Naive thymus-derived CD4-positive, alpha-beta T cell (primary cell): ENCODE measurements at places on chromosomes 3 and 15. TPM values are rescaled to one million over a fixed set of nuclear protein-coding genes. Genes with fewer than 3 reads are reported as not detected.
A peak's percentile ranks its signal among the peaks of the same experiment; 100 is the strongest.

RHOV gene
- total RNA-seq, result not detected

C2CD4A gene
- total RNA-seq, result not detected

LCTL gene
- total RNA-seq, result not detected

- no peak overlapping the region for H3K4me3 ChIP-seq
- no peaks in the 10 kb centered on the region for H3K4me1 ChIP-seq
Measured at GRCh38 chr3:181564222-181564621, 147.5 kb upstream of the SOX2 start.

MYZAP gene
- not detected in 2 replicates for total RNA-seq

- no peaks in the 10 kb centered on the region for H3K36me3 ChIP-seq
- no peak overlapping the region for H3K4me3 ChIP-seq
- no peak overlapping the region for H3K27ac ChIP-seq
- H3K27me3 ChIP-seq, result no peaks in the 10 kb centered on the region
- DNase-seq, result no peak
Measured at GRCh38 chr15:35286721-35287120, 201.6 kb upstream of the NANOGP8 start.

DNA sequence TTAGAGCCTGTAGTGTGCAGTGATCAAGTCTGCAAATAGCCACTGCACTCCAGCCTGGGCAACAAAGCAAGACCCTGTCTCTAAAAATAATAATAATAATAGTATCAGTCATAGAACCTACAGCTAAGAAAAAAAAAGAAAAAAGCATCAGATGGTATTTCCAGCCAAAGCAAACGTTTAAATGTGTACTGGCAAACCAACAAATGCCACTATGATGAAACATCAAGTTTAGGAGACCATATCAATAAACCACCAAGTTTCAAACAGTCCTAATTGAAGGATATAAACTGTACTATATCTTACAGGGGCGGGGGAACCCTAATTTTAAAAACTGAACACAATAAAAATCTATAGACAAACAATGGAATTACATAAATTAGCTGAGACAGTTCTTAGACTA lies 6.4 kb downstream of the UBP1 start:
- no peak overlapping the region for H3K4me3 ChIP-seq
- H3K4me1 ChIP-seq, result peaks cover 32% of the 10 kb centered on the region
- DNase-seq, result no peak

SEC62 gene
- 75.2 and 79.9 TPM in 2 replicates for total RNA-seq

DNA sequence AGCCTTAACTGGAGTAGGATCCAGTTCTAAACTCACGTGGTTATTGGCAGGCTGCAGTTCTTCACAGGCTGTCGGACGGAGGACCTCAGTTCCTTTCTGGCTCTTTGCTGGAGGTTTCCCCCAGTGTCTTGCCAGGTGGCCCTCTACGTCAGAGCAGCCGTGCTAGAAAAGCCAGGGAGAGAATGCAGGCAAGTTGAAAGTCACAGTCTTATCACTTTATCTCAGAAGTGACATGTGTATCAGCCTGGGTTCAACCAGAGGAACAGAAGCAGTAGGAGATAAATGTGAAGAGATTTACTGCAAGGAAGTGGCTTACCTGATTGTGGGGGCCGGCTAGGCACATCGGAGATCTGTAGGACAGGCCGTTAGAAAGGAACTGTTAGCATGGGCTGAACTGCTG lies 125.3 kb upstream of the BNIP2 start:
- H3K36me3 ChIP-seq, result no peaks in the 10 kb centered on the region
- peak overlapping the region; percentile 41 for H3K27ac ChIP-seq
- no peaks in the 10 kb centered on the region for H3K4me1 ChIP-seq
- no peaks in the 10 kb centered on the region for H3K27me3 ChIP-seq
- peak; percentile 73 for DNase-seq

GRCh38 chr3:112751061-112751460 lies 95.6 kb downstream of the CD200R1L start:
- no peak overlapping the region for H3K27ac ChIP-seq
- no peaks in the 10 kb centered on the region for H3K4me1 ChIP-seq
- no peaks in the 10 kb centered on the region for H3K36me3 ChIP-seq
- H3K4me3 ChIP-seq, result no peak overlapping the region

DNA sequence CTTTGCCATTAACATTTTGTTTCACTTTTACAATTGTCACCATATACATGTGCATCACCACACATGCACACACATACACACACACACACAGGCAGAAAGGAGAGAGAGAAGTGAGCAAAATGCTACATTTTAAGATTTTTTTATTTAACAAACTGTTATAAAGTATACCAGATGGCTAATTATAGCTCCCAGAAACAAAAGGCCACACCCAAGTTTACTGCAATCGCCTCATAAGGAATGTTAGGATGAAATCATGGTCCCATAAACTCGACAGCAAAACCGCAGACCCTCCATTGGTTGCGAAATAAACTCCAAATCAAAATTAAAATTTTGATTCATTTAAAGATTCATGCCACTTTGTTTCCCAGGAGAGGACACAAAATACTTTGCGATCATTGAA lies 16.1 kb upstream of the C15orf61 start:
- no peak overlapping the region for H3K4me3 ChIP-seq

- H3K4me1 ChIP-seq, result no peaks in the 10 kb centered on the region
- H3K36me3 ChIP-seq, result no peaks in the 10 kb centered on the region
- no peak overlapping the region for H3K27ac ChIP-seq
- no peaks in the 10 kb centered on the region for H3K27me3 ChIP-seq
Measured at GRCh38 chr3:188860147-188860546, 311.6 kb upstream of the TPRG1 start.

- no peaks in the 10 kb centered on the region for H3K36me3 ChIP-seq
- no peaks in the 10 kb centered on the region for H3K27me3 ChIP-seq
- DNase-seq, result no peak
- no peak overlapping the region for H3K4me3 ChIP-seq
- H3K4me1 ChIP-seq, result no peaks in the 10 kb centered on the region
Measured at GRCh38 chr3:111080413-111080812, 8.8 kb downstream of the NECTIN3 start.

DNA sequence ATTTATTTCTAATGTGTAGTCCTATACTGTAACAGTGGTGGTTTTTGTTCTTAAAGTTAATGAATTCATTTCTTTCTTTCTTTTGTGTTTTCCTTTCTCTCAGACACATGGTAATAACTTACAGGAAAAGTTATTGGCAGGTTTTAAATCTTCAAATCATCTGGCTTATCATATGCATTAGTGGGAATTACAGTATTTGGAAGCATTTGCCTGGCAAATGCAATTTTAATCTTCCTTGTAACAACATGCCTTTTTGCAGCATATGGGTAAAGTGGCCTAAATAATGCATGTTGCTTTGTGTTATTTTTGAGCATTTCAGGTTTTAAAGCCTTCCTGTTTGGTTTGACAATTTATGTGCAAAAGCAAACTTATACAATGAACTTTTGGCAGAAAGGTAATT lies 66.8 kb downstream of the GALK2 start:
- peaks cover 6% of the 10 kb centered on the region for H3K36me3 ChIP-seq
- H3K27me3 ChIP-seq, result no peaks in the 10 kb centered on the region
- H3K4me1 ChIP-seq, result no peaks in the 10 kb centered on the region
- no peak overlapping the region for H3K27ac ChIP-seq
- no peak overlapping the region for H3K4me3 ChIP-seq

CD80 gene
- total RNA-seq, result not detected

DNA sequence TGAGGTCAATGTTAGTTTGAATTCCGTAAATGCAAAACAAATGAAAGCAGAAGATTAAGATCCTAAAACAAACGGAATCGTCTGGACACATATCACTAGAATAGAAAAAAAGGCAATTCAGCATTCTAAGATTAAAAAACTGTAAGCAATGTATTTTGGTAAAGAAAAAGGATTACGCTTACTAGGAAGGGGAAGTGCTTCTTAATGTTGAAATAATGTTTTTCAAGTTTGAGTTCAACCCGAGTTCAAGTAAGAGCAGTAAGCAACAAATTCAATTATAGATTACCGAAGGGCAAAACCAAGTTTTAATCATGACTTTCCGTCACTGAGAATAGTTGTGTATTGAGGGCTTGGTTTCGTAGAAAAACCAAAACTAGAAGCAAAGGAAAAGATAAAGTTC lies 637 bp downstream of the CIP2A start:
- H3K4me3 ChIP-seq, result peak overlapping the region; percentile 87
- DNase-seq, result no peak
- peak overlapping the region; percentile 92 for H3K27ac ChIP-seq

DNA sequence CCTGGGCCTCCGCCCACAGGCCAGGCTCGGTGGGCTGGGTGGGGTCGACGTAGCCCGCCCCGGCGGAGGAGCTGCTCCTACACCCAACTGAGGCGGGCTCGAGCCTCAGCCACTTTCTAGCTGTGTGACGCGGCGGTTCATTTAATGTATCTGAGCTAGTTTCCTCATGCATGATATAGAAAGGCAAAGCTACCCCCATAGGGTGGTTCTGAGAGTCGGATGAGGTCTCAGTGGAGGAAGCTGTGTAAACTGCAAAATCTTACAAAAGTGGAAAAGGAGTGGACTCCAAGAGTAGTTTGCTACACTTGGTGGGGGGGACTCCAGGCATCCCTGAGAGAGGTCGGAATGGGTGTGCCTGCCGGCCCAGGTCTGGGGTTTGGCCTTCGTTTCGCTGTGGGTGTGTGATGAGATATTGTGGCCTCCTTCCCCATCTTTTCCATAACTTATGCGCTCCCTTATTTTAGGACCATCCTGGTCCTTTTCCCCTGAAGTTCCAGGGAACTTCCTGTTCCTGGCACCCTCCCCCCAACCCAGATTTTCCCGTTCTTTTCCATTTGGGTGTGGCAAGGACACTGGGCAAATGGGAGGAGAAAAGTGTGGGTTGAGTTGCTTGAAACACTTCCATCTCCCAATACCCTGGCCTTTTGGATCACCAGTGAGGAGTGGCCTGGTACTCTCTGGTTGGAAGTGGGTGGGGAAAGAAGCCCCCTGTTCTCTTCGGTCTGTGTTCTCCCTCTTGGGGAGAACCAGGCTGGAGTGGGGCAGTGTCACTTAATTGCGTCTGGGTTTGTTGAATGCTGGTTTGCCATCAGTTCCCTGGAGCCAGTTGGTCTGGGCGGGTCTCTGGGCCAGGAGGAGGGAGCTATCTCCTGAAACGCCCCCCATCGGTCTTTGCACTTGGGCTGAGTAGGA lies 1.1 kb downstream of the PDIA5 start:
- H3K4me1 ChIP-seq, result peaks cover 8% of the 10 kb centered on the region
- H3K36me3 ChIP-seq, result no peaks in the 10 kb centered on the region
- H3K27me3 ChIP-seq, result no peaks in the 10 kb centered on the region

- H3K27ac ChIP-seq, result no peak overlapping the region
Measured at GRCh38 chr3:57079474-57079831, 19.0 kb downstream of the SPATA12 start.

A4GNT gene
- total RNA-seq, result not detected

GRCh38 chr15:50238255-50238654 lies 27.3 kb downstream of the HDC start:
- H3K4me3 ChIP-seq, result no peak overlapping the region
- no peaks in the 10 kb centered on the region for H3K4me1 ChIP-seq
- no peaks in the 10 kb centered on the region for H3K27me3 ChIP-seq
- no peak overlapping the region for H3K27ac ChIP-seq
- no peaks in the 10 kb centered on the region for H3K36me3 ChIP-seq

- no peaks in the 10 kb centered on the region for H3K36me3 ChIP-seq
- no peak for DNase-seq
Measured at GRCh38 chr3:178100908-178101307, 435.3 kb upstream of the KCNMB2 start.

DNA sequence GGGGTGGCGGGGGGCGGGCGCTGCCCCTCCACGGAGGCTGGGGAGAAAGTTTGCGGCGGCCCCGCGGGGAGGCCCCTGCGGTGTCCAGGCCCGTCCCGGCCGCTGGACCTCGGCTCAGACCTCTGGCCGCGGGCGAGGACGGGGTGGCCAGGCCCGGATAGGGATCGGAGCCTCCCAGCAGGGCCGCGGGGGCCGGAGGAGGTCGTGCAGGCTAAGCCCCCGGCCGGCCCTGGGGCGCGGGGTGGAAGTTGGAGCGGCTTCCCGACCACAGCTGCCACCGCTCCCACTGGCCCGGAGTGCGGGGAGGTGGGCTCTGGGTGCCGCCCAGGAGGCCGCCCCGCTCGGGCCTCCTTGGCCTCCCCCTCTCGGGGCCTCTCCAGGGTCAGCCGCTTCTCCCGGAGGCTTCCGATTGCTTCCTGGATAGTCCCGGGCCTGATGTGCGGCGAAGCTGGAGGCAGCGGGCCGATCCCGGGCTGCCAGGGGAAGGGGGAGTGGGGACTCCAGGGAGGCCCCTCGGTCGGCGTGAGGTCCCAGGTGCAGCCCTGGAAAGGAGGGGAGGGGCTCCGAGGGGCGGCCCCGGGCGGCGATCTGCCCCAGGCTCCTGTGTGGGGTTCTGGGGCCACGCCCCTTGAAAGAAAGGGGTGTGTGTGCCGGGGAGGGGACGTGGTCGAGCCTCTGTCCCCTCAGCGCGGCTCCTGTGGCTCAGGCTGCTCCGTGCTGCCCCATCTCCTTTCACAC lies 907 bp downstream of the PLXNA1 start:
- H3K27ac ChIP-seq, result peak overlapping the region; percentile 39
- peak overlapping the region; percentile 46 for H3K4me3 ChIP-seq
- peak; percentile 26 for DNase-seq
- no peaks in the 10 kb centered on the region for H3K36me3 ChIP-seq

DNA sequence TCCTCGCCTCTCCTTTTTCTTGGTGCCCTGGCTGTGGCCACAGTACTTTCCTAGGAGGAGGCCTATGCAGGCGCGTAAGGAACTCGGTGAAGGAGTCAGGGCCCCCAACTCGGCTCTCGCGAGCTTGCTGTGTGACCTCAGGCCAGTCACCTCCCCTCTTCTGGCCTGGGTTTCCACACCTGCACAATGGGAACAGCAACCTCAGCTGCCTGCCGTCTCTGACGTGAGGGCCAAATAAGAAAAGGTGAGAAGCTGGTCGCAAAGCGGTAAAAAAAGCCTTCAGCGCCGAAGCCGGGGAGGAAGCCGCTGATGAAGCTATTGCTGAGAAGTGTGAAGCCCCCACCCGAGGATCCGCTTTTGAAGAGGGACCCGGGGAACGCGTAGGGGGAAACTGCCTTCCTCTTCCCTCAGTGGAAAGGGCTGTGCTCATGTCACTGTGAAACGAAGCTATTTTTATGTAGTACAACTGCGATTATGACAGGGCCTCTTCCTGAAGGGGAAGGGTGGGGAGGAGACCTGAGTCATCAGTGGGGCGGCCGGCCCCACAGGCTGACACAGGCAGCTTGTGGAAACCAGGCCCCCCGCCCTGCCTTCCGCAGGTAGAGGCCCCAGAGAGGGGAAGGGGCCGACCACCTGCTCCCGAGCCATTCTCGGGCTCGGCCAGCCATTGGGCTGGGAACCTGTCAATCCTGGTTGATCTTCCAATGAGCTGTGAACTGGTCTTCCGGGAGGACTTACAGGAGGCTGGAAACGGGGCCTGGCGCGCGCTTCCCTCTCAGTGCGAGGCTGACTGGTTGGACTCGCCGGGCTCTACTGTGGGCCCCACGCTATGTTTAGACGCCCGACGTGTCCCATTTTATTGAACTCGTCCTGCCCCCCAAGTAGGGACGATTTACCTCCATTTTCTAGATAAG lies 18.0 kb upstream of the ANKDD1A start:
- peak; percentile 96 for DNase-seq
- no peaks in the 10 kb centered on the region for H3K27me3 ChIP-seq
- peak overlapping the region; percentile 84 for H3K27ac ChIP-seq

GRCh38 chr3:53730576-53730975 lies 115.6 kb downstream of the CHDH start:
- no peaks in the 10 kb centered on the region for H3K4me1 ChIP-seq
- no peaks in the 10 kb centered on the region for H3K27me3 ChIP-seq
- DNase-seq, result no peak
